ENCODE measurements at places on chromosomes 2 and 18. TPM values are rescaled to one million over a fixed set of nuclear protein-coding genes. Genes with fewer than 3 reads are reported as not detected.

DNA sequence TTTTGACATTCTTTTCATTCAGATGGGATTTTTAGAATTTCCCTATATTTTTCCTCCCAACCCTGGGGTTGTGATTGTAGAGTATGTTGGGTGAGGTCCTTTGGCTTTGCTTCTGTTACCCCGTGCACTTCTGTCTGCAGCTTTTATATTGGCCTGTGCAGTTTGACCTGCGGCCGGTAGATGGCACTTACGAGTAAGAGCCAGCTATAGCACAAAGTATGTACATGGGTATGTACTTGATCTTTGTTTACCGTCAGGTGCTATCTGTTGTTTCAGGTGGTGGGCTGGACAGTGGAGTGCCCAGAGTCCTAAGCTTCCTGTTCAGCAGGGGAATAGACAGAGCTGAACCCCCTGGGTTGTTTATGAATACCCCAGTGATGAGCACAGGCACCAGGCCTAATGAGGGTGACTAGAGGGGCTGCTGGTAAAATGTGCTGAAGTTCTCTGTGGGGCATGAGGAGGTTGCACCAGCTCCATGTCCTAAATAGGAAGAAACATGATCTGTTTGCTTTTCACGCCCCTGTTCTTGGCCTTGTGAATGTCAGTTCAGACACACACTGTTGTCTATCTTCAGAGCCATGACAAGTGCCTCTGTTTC is 58.9 kb upstream of the THUMPD2 start:
- H3K27ac ChIP-seq: no peak overlapping the region
- no peaks in the 10 kb centered on the region for H3K4me1 ChIP-seq
- no peaks in the 10 kb centered on the region for H3K27me3 ChIP-seq
- no peak overlapping the region for H3K4me3 ChIP-seq
- DNase-seq: peak; percentile 61

Gene GULP1
- not detected for total RNA-seq

DNA sequence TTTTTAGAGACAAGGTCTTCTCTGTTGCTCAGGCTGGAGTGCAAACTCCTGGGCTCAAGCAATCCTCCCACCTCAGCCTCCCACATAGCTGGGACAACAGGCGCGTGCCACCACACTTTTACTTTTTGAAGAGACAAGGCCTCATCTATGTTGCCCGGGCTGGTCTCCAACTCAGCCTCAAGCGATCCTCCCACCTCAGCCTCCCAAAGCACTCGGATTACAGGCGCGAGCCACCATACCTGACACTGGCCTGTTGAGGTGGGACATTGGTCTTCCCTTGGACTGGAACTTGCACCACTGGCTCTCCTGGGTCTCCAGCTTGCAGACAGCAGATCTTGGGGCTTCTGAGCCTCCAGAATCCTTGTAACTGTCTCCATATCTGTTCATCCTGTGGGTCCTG is 75.6 kb downstream of the NDUFA10 start:
- H3K27ac ChIP-seq: no peak overlapping the region
- H3K4me3 ChIP-seq: no peak overlapping the region
- H3K36me3 ChIP-seq: no peaks in the 10 kb centered on the region
- no peaks in the 10 kb centered on the region for H3K27me3 ChIP-seq

Gene DOK6
- not detected for total RNA-seq

- no peaks in the 10 kb centered on the region for H3K36me3 ChIP-seq
- no peak for DNase-seq
- no peak overlapping the region for H3K4me3 ChIP-seq
- H3K27ac ChIP-seq: no peak overlapping the region
Measured at GRCh38 chr2:140506606-140507005, 1624.2 kb downstream of the LRP1B start.

- peaks cover 9% of the 10 kb centered on the region for H3K4me1 ChIP-seq
- H3K27ac ChIP-seq: no peak overlapping the region
- no peak overlapping the region for H3K4me3 ChIP-seq
- H3K27me3 ChIP-seq: peaks cover under 1% of the 10 kb centered on the region
- H3K36me3 ChIP-seq: no peaks in the 10 kb centered on the region
Measured at GRCh38 chr2:7190587-7191324, 273.5 kb downstream of the RNF144A start.

GRCh38 chr2:72713857-72714256 is 112.0 kb downstream of the EXOC6B start:
- H3K36me3 ChIP-seq: no peaks in the 10 kb centered on the region
- no peak for DNase-seq
- no peak overlapping the region for H3K27ac ChIP-seq

Gene FEV
- total RNA-seq: not detected

- no peak overlapping the region for H3K27ac ChIP-seq
- no peaks in the 10 kb centered on the region for H3K36me3 ChIP-seq
- H3K27me3 ChIP-seq: peaks cover 3% of the 10 kb centered on the region
- peaks cover 5% of the 10 kb centered on the region for H3K4me1 ChIP-seq
Measured at GRCh38 chr2:8568543-8569302, 113.1 kb upstream of the ID2 start.

Gene IL37
- total RNA-seq: not detected

GRCh38 chr2:105338020-105338385 is 663 bp downstream of the C2orf49 start:
- H3K27me3 ChIP-seq: no peaks in the 10 kb centered on the region
- no peak for DNase-seq
- H3K4me3 ChIP-seq: peak overlapping the region; percentile 92
- peak overlapping the region; percentile 100 for H3K27ac ChIP-seq

Gene CTNNA2
- total RNA-seq: not detected

DNA sequence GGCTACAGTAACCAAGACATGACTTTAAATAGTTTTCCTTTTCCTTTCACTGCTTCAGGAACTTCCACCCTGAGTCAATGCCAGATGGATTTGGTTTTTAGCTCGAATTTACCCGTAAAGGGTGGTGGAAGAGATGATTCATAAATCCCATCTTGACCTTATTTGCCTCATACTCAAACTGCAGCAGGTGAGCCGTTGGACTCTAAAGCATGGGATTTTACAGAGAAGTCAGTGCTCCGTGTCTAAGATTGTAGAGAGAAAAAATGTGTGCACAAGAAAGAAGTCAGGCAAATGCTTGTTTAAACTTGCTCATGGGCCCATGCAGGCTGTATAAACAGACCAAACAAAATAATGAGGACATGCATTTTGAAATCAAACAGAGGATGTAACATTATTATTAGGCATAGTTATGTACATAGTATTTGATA is 369.7 kb upstream of the TRIB2 start:
- H3K36me3 ChIP-seq: no peaks in the 10 kb centered on the region
- H3K27ac ChIP-seq: no peak overlapping the region
- H3K4me3 ChIP-seq: no peak overlapping the region
- H3K27me3 ChIP-seq: peaks cover 7% of the 10 kb centered on the region
- H3K4me1 ChIP-seq: no peaks in the 10 kb centered on the region
- DNase-seq: no peak

DNA sequence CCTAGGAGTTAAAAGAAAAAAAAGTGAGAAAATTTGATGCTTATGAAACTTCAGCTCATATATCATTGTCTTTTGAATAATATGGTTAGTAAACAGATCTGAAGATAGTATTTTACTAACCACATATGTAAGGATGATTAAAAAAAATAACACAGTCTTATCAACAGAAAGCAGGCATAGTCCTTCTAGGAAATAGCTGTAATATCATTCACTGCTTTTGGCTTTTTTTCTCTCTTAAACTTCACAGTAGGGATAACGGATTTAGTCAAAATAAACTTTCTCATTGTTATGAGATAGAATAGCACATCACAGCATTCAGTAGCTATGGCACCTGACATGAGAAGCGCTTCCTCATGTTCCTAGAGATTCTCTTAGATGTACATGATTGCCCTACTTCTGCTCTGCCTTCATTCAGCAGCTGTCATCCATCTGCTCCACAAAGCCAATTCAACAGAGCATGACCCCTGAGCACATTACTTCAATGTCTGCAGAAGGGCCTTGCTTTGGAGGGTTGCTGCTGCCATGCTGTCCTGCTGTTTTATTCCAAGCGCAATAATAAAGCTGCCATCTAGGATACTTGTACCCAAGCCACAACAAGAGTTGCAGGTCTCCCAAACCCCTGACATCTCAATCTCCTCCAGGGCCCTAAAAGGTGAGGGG is 67.0 kb downstream of the TTC21B start:
- H3K4me3 ChIP-seq: no peak overlapping the region
- no peaks in the 10 kb centered on the region for H3K27me3 ChIP-seq
- H3K4me1 ChIP-seq: no peaks in the 10 kb centered on the region
- no peak for DNase-seq

DNA sequence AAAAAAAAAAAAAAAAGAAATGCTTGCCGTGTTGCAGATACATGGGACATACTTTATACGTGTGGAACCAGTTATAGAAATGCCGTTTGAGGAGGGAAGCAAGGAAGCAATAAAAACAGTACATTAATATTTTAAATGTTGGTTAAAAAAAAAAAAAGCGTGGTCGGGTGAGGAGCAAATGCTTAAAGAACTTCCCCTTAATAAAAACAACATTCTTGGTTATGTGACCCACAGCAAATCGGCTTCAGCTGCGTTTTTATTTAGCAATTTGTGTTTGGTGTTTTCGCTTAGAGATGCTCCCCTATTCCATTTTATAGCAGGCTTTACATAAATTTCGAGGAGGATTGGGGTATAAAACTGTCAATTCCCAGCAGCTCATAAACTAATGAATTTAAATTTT is 223.6 kb downstream of the LRRTM1 start:
- H3K27ac ChIP-seq: no peak overlapping the region
- H3K4me3 ChIP-seq: no peak overlapping the region
- H3K36me3 ChIP-seq: no peaks in the 10 kb centered on the region
- DNase-seq: no peak
- H3K4me1 ChIP-seq: no peaks in the 10 kb centered on the region

Gene SCG2
- not detected for total RNA-seq

- H3K36me3 ChIP-seq: no peaks in the 10 kb centered on the region
- H3K27me3 ChIP-seq: no peaks in the 10 kb centered on the region
- DNase-seq: peak; percentile 94
- H3K4me1 ChIP-seq: peaks cover 2% of the 10 kb centered on the region
- H3K4me3 ChIP-seq: no peak overlapping the region
Measured at GRCh38 chr2:230007931-230008707, 60.6 kb downstream of the SLC16A14 start.

Gene MAB21L4
- total RNA-seq: not detected

Gene GPR17
- not detected for total RNA-seq

Gene CEBPZ
- 68.2 TPM for total RNA-seq

DNA sequence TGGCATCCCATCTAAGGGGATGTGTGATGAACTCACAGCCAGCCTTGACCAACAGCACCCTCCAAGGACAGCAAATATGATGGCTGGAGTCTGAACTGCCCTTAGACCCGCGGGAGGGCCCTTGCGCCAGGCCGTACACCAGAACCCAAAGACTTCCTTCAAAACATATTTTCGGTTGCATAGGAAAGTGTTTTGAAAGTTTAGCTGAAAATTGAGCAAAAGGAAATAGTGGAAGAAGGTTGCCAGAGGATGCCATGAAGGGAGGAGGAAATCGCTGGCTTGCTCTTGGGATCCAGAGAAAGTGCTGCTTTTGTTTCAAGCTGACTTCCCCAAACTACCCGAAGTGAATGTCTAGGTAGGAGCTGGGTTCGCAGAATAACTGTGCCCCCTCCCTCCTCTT is 61.3 kb downstream of the IL1R2 start:
- no peak overlapping the region for H3K4me3 ChIP-seq
- H3K27me3 ChIP-seq: peaks cover 3% of the 10 kb centered on the region
- H3K4me1 ChIP-seq: peaks cover 2% of the 10 kb centered on the region
- no peak overlapping the region for H3K27ac ChIP-seq
- DNase-seq: no peak

Gene ANKRD30BL
- total RNA-seq: not detected

GRCh38 chr2:122210898-122211856 is 455.7 kb downstream of the TSN start:
- H3K4me3 ChIP-seq: no peak overlapping the region
- H3K4me1 ChIP-seq: no peaks in the 10 kb centered on the region
- DNase-seq: no peak
- no peak overlapping the region for H3K27ac ChIP-seq

Gene CNGA3
- total RNA-seq: not detected

DNA sequence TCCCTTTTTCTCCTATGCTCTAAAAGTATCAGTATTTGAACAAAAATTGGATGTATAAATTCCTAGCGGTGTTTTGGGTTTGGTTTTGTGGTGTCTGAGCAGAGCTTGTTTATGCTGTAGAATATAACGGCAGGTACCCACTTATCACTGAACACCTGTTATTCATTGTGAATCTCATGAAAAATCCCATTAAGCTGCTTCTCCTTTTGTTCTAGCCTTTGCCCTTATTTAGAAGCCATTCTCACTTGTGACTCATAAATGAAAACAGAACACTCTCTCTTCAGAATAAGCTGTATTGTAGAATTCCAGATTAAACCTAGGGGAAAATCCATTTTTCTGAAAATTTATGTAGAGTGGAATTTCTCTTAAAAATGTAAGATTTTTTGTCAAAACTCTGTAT is 104.0 kb downstream of the PRPF40A start:
- H3K27me3 ChIP-seq: no peaks in the 10 kb centered on the region
- H3K4me1 ChIP-seq: peaks cover 16% of the 10 kb centered on the region
- H3K27ac ChIP-seq: peak overlapping the region; percentile 57
- DNase-seq: no peak
- no peak overlapping the region for H3K4me3 ChIP-seq

DNA sequence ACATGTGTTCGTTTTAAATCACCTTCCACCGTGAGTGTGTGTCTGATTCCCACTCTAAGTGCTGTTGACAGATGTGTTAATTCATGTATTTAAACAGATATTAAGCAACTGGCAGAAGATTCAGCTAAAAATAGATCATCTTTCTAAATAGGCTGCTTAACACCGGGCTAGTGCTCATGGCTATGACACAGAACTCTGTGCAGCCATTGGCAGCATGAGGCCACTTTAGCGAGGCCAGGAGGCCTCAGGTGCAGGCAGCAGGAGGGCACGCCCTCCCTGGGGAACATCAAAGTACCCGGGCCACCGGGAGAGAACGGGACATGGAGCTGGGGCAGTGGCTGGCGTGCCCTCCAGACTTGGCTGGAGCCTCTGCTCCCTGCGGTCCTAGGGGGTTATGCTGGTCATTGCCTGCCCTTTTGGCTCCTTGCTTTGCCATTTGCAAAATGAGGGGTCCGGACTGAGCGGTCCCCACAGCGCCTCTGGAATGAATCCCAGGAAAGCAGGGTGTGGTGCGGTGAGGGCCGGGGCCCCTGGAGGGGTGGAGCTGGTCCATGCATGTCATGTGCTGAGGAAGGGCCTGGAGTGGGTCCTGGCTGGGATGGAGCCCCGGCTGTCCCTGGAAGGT is 62.8 kb upstream of the HDAC4 start:
- no peak overlapping the region for H3K4me3 ChIP-seq
- no peak overlapping the region for H3K27ac ChIP-seq
- no peak for DNase-seq
- no peaks in the 10 kb centered on the region for H3K27me3 ChIP-seq
- H3K36me3 ChIP-seq: no peaks in the 10 kb centered on the region

- no peak overlapping the region for H3K4me3 ChIP-seq
- no peak for DNase-seq
- H3K4me1 ChIP-seq: no peaks in the 10 kb centered on the region
Measured at GRCh38 chr2:118936936-118937335, 5.1 kb upstream of the MARCO start.

All from activated CD4-positive, alpha-beta T cell treated with anti-CD3 and anti-CD28 coated beads, Interleukin-2, amount 10 ng/mL, durations not matched to agents 24 days and 14 days (primary cell).